ENCODE measurements at places on chromosomes 4 and X.

GRCh38 chrX:63743596-63743995, 41.4 kb downstream of the ARHGEF9 start:
- DNase-seq = no peak

DNA sequence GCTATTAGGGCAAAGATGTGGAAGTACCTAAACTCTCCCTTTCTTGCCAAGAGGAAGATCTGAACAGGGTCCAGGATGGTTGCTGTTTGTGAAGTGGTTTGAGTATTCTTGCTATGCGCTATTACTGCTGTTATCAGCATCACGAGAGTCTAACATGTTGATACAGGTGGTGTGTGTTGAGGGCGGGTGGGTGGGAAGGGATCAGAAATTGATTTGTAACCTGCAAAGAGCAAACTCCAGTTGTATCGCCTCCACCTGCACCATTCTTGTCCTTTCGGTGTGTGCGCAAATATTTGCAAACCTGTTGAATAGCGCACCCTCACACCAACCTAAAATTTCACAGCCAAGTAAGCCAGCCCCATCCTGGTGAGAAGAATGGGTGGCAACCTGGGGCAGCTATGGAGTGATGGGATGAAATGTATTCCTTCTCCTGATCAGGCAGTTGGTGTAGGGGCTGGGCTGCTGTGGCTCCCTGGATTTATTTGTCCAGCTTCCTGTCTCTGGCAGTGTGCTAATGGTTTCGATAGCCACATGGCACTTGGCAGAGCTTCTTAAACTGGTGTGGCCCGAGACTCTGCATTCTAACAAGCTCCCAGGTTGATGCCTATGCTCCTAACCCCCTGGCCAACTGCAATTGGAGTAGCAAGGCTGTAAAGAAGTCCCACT, 102.6 kb upstream of the SCML1 start:
- no peak for DNase-seq

- DNase-seq = no peak
Observed at GRCh38 chr4:72377491-72378194, 191.4 kb downstream of the ADAMTS3 start.

DNA sequence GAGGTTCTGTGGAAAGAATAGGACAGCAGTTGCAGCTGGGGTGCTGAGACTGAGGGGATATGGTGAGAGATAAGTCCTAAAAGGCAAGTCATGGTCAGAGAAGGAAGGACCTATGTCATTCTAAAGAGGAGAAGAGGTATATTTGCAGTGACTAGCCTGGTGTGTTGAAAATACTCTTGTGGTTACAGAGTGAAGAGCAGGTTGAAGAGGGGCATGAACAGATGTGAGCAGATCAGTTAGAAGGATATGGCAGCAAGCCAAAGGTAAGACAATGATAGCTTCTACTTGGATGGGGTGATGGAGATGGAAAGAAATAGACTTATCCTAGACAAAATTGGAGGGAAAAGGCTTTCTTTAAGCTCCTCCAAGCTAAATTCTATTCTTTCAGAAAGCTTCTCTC, 469.8 kb upstream of the CPEB2 start:
- no peak for DNase-seq

GRCh38 chrX:152930516-152930915, 32.6 kb downstream of the ZNF185 start:
- DNase-seq = no peak

GRCh38 chr4:38024206-38024509, 64.0 kb downstream of the PTTG2 start:
- DNase-seq = no peak

DNA sequence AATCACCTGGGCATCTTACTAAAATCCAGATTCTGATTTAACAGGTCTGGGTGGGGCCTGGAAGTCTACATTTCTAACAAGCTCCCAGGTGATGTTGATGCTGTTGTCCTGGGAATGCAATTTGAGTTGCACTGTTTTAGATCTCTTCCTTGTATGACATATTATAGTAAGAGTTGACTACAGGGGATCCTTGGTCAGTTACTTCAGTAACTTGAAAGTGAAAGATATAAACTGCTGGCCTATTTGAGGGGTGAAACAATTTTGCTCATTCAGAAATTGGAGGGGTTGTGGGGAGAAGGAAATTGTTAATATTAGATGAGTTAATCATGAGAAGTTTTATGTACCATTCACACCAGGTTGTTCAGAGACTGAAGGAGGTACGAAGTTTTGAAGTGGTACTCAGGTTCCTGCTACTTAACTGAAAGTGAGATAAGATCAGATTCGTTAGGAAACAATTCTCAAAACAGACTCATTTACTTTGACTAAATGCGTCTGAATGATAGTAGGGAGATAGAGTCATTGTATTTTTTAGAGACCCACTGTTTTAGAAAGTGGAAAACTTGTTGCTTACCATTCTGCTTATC, 12.5 kb downstream of the SH2D1A start:
- DNase-seq = no peak

DNA sequence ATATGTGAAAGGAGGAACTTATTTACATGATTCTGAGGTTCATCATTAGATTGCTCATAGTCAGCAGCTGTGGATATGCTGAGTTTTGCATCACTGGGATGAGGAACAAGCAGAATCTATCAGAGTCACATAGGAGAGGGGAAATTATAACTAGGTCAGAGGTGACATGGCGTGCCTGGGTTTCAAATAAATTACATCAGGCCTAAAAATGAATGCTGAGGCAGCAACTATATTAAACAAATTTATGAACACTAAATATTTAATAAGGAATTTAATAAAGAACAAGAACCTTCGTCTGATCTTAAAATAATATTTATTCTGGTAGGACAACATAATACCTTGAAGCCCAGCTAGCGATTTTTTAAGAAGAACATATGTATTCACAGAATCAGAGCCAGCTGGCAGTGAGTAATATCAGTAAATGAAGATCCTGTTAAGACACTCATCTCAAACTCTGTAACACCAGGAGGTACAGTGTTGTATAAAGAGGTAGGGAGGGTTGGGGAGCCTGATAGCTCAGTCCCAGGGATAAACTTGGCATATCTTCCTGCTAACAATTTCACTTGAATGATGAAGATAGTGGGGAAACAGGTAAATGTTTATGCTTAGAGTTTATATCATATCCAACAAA, 60.9 kb upstream of the HS3ST1 start:
- no peak for DNase-seq

GRCh38 chr4:150244600-150244999, 166.4 kb downstream of the DCLK2 start:
- no peak for DNase-seq

GRCh38 chrX:115642895-115643530, 82.0 kb downstream of the PLS3 start:
- DNase-seq = peak; percentile 1

- DNase-seq = no peak
Observed at GRCh38 chrX:55119712-55120111, 30.9 kb downstream of the PAGE2 start.

DNA sequence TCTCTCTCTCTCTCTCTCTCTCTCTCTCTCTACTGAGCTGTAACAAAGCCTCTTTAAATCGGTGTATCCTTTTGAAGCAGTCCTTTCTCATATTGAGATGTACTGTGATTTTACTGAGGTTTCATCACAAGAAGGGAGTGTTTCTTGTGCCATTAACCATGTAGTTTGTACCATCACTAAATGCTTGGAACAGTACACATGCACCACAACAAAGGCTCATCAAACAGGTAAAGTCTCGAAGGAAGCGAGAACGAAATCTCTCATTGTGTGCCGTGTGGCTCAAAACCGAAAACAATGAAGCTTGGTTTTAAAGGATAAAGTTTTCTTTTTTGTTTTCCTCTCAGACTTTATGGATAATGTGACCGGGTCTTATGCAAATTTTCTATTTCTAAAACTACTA, 37.2 kb downstream of the HPF1 start:
- DNase-seq = no peak

DNA sequence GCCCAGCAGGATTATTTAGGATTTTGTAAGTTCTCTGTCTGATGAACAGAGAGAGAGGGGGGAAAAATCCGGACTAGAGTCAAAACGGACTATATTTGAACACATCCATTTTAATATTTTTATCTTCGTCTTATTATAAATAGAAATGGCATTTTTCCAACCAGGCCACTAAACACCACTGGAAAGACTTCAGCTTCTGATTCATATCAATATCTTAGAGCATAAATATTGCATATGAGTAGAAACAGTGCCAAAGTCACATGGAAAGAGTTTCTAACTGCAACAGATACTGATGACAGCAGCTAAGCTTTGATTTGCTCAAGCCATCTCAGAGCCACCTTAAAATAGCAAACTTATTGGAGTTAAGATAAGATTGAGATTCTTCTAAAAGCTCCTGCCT, 456 bp downstream of the PPARGC1A start:
- DNase-seq = no peak

GRCh38 chrX:125131164-125131563, 188.5 kb upstream of the TEX13C start:
- DNase-seq = no peak

DNA sequence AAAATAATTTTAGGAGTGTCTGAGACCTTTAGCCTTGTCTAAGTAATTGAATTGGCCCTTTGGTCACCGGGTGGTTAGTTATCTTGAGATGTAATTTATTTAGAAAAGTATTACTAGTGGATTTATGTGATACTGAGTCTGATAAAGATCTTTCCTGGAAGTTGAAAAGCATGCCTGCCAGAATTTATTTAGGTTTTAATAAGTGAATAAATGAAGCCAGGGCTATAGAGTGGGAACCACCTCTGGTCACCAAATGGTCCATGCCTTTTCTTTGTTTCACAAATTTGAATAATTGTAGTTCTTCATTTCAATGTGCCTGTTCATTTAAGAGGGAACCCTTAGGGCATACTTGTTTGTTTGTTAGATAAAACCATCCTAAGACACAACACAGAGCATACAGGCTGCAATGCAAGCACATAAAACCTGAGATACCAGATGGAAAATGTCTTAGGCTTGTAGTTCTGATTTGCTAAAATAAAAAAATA, 627.8 kb downstream of the ADGRL3 start:
- DNase-seq = no peak

- no peak for DNase-seq
Observed at GRCh38 chr4:94463771-94464170, 12.0 kb downstream of the PDLIM5 start.

GRCh38 chr4:79851625-79852304, 221.3 kb downstream of the ANTXR2 start:
- DNase-seq = no peak

DNA sequence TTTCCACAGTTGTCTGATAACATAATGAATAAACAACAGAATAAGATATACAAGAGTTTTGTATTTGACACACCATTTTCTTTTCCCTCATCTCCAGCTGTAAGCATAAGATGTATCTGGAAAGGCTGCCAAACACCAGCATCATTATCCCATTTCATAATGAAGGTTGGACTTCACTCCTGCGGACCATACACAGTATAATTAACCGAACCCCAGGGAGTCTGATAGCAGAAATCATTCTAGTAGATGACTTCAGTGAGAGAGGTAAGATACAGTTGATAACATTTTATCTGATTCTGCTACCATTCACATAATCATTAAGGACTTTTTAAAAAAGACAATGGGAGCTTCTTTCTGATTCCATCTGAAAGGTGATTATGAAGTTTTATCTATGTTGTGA, 535.2 kb downstream of the GALNTL6 start:
- DNase-seq = no peak

- DNase-seq = no peak
Observed at GRCh38 chr4:5020341-5020740, 1.1 kb upstream of the CYTL1 start.

GRCh38 chr4:10179957-10180602, 63.5 kb upstream of the WDR1 start:
- DNase-seq = no peak

- no peak for DNase-seq
Observed at GRCh38 chr4:47824840-47825239, 13.0 kb downstream of the CORIN start.

GRCh38 chr4:153472122-153473037, 6.2 kb downstream of the TMEM131L start:
- DNase-seq = no peak

GRCh38 chr4:74524985-74525384, 80.0 kb downstream of the AREG start:
- no peak for DNase-seq

GRCh38 chrX:413322-414201, 26.9 kb upstream of the PPP2R3B start:
- no peak for DNase-seq

DNA sequence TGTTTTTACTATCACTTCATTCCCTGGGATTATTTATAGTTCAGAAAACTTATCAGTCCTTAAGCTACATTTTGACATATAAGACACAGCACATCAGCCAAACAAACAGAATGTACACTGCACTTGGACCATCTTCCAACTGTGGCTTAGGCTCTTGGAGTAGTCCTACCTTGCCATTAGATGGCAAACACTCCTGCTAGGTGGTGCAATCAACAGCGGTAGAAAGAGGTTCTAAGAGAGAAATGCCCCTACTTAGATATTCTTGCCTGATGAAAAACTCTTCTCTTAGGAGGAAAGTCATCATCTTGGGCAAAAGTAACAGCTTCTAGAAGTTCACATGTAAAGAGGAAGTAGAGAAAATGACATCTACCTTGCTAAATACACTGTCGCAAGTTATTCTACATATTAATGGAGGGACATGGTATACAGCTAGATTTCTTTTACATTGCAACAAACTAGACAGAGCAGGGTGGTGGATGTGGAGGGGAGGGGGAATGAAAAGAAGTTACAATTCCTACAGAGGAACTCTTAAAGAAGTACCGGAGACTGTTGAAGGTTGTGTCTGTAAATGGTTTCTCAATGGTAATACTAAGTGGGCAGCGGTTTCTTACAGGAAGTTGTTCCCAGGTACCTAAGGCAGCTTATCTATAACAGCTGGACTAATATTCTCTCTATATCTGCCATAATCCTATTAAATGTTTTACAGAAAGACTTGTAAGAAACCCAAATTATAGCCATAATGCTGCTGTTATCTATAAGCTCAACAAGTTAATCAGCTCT, 8.1 kb upstream of the STPG2 start:
- DNase-seq = no peak

DNA sequence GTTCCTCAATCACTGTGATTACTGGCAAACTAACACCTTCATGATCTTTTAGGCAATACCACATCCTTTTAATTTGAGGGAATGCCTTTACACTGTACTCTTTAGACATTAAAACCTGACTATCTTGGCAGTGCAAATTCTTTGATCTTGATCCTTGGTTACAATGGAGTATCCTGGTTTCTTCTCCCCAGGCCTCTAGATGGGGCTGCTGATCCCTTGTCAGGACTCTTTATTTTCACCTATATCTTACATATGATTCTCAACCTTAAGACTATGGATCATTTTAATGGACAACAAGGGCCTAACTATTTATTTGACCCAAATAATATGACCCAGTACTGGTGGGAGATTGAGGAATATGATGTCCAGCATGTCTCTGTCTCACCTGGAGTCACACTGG, 1005.5 kb upstream of the INTU start:
- no peak for DNase-seq

Measured in stimulated activated CD4-positive, alpha-beta T cell treated with anti-CD3 and anti-CD28 coated beads, Interleukin-4, amount 100 ng/mL, for 4 hours (primary cell).